ENCODE measurements at places on chromosomes 4 and X.

DNA sequence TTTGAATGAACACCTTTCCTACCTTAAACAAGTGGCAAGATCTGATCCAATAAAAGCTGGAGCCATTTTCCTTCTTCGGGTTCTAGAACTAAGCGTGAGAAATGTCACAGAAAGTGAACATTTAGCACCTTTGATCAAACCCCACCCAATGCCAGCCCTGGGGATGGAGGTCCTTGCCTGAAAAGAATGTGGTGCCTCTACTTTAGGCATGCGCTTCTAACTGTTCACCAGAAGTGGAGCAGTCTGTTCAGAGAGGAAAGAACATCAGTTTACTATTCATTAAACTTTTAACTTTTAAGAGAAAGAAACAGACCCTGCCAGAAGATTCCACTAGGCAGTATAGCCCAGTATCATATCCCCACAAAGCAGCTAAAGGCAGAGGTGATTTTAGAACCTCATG lies 75.9 kb downstream of the INTS12 start:
- DNase-seq = no peak

DNA sequence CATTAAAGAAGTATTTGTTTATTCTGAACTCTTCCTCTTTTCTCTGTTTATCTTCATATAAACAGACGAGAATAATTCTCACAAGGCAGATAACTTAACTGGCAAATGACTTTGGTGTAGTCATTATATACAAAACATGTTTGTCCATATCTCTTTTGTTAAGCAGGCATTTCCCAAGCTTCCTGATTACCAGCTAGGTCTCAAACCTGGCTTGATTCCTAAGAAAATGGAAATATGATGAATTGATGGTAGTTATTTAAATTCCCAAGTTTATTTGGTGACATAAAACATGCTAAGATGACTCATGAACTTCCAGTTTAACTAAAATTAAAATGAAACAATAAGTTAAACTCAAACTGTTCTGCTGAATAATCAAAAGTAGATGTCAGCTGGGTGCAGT lies 96.8 kb downstream of the ARSJ start:
- DNase-seq = no peak

DNA sequence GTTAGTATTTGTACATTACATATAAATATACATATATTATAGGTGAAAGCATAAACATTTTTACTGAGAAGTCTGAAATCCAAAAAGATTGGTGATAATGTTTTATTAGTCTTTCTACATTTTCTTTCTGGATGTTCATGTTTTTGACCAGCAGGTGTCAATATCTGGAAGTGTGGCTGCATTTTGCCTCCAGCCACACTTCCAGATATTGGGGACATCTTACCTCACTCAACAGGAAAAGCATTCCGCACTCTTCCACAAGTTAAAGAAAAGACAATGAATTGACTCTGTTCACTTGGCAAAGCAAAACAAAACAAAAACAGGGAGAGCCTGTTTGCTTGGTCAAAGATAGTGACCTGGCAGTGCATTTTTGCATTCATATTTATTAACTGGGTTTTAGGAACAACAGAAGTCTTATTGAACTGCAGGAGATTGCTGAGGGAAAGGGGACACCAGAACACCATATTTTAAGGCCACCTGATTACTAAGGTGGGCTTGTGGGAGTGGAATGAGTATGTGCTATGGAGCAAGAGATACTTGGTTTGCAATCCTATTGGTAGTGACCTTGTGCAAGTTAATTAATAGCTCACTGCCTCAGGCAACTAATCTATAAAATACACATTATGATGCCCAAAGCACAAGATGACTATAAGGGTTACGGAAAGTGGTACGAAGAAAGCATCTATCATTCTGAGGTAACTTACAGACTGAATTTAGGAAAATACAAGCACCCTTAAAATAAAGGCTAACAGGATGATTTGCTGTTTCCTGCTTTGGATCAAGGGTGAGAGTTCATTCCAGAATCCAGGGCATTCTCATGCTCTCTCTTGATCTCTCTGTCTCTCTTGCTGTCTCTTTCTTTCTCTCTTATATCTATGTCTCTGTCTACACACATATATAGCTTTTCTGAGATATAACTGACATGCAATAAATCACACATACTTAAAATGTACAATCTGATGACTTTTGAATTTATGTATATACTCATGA lies 389.9 kb upstream of the EMCN start:
- no peak for DNase-seq

DNA sequence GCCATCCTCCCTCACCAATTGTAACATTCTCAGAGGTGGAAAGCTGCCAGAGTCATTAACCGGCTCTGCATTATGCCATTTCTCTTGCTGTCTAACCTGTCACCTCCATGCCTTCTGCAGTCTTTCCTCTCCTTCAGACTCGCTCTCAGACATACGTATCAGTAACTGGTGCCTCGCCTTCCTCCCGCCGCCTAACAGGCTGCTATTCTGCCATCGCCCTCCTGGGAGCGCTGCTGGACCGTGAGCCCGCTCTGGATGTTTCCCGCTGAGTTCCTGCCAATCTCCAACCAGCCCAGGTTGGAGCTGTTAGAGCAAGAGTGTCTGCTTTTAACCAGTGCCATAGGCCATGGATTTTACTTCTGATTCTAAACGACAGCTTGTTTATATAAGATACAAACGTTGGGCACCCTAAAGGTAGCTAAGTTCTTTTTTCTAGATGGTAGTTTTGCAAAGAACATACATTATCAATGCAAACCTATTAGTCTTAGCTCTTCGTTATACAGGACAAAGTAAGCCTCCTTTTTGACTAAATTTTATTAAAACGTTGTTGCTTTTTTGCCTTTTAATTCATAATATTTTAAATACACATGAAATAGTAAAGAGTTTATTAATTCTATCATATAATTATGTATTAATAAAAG lies 59.5 kb upstream of the NEIL3 start:
- DNase-seq = peak; percentile 73

DNA sequence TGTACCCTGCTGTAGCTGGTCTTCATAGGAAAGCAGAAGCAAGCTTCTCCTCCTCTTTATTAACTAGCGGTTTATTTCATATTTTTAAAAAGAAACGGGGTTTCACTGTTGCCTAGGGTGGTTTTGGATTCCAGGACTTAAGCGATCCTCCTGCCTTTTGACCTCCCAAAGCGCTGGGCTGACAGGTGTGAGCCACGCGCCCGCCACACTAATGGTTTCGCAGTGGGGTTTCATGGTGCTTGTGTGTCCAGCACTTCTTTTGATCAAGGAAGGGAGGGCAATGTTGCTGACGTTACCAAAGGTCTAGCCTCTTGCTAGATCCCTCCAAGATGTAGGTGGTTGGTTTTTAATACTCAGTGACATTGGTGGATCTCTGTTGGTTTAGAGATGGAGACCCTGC lies 1.4 kb downstream of the MAEA start:
- no peak for DNase-seq

- peak; percentile 23 for DNase-seq
Measured at GRCh38 chrX:40281336-40282005, 183.7 kb upstream of the BCOR start.

- peak; percentile 58 for DNase-seq
Measured at GRCh38 chr4:155972098-155972497, 18.4 kb upstream of the CTSO start.

GRCh38 chr4:139568206-139568955 lies 12.4 kb upstream of the SETD7 start:
- DNase-seq = no peak

- DNase-seq = no peak
Measured at GRCh38 chr4:72817012-72817411, 248.0 kb upstream of the ADAMTS3 start.

DNA sequence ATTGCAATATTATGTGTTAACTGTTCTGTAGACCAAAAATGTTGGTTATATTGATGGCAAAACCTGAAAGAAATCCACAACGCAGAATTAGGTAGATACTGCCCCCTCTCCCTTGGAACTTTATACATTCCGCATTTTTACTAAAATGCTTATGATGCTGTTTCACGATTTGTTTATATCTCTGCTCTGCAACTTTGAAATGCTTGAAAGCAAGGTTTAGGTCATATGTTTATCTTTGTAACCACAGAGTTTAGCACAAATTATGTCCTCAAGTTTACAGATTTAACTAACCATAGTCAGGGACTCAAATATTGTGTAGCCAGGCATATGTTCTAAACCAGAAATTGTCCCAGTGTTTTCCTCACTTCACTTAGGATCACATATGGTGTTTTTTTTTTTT lies 66.1 kb upstream of the H2AZ1 start:
- DNase-seq = no peak

DNA sequence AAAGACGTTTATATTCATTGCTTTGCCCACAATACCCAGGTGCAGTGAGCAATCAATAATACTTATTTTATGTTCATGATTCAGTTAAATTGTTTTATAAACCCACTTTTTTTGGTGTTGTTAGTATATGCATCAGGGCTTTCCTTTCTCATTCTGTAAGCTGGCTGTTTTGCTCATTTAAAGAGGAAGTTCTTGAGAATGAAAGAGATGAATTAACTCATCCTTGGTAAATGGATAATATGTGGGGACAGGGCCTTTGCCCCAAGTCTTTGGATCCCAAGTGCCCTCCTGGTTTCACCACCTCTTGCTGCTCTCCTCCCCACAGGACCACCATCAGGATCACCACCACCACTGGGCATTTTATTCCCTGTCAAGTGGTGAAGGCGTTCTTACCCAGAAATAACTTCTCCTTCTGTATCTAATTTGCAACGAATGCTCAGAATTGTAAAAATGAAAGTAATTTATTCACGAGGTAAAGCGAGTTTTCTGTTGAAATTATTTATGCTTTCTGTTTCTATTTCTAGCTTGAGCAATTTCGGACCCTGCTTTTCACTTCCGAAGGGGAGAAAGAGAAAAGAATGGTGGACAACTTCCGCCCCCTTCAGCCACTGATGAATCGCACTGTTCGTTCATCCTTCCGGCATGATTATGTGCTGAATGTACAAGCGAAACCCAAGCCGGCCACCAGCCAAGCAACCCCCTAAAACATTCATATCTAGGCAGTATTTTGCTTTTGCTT lies 8.2 kb upstream of the ZRSR2 start:
- no peak for DNase-seq

- DNase-seq = peak; percentile 2
Measured at GRCh38 chrX:107628662-107629539, 591 bp downstream of the PRPS1 start.

DNA sequence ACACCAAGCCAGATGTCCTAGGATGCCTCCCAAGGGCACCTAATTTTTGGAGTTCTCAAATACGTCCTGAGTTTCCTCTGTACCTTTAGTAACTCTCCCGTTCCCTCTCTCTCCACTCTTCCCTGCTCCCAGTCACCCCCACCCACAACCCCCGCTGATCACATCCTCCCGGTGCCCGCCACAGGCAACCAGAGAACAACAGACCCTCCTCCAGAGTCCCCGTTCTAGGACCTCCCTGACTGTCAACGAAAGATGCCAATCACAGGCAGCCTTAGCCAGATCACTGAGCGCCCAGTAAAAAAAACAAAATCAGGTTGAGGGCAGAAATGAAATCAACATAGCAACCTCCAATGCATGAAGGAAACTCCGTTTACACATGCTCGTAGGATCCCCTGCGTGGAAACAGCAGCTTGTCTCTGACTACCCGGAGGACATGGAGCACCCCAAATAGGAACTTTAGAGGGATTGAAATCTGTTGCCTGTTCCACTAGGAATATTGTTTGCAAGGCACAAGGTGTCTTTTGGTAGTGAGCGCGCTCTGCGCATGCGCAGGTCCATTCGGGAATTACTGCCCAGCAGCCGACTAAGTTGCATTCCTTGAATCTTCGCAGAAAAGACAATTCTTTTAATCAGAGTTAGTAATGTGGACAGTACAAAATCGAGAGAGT lies at the start of gene GABRB1:
Gene GABRB1, plus strand, starts transcription at position 557 of the 668 bp plus-strand sequence.
- DNase-seq = no peak

GRCh38 chr4:13178621-13179020 lies 305.5 kb downstream of the RAB28 start:
- DNase-seq = no peak

DNA sequence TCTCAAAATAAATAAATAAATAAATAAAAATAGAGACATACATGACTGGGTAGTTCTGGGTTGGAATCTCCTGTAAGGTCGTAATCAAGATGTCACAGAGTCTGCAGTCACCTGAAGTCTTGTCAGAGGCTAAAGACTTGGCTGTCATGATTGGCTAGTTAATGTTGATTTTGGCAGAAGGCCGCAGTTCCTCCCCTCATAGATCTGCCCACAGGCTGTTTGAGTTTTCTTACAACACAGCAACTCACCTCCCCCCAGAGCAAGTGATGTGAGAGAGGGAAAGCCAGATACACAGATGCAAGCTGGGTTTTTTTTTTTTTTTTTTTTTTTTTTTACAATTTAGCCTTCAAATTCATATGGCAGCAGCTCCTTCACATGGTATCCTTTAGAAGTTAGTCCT lies 36.4 kb upstream of the BMPR1B start:
- DNase-seq = no peak

DNA sequence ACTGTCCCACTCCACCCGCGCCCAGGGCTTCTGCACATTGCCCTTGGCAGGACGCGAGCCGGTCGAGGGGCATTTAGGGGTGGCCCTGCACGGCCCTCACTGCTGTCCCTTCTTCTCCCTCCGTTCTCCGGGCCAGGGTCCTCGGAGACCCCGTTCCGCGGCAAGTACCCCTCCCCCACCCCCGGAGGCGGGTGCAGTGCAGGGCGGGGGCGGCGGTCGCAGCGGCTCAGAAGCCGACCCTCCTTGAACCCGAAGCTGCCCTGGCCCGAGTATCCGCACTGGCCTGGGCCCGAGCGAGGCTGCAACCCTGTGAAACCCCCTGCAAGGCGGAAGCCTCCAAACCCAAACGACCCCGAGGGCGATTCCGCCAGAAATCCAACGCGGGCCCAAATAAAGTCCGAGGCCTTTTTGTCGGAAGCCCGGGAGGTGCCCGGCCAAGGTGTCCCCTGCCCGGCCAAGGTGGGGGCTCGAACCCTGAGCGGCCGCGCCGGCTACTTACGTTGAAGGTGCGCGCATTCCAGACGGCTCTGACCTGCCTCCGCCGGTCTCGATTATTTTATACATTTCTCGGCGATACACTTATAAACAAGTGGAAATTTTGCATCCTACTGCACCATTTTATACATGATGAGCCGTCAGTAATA lies 53.1 kb upstream of the TMEM33 start:
- DNase-seq = no peak

- no peak for DNase-seq
Measured at GRCh38 chrX:89034679-89035078, 287.7 kb downstream of the CPXCR1 start.

GRCh38 chr4:13597604-13598003 lies 29.9 kb downstream of the BOD1L1 start:
- DNase-seq = no peak

- DNase-seq = no peak
Measured at GRCh38 chr4:113407409-113407808, 354.1 kb downstream of the CAMK2D start.

- no peak for DNase-seq
Measured at GRCh38 chr4:8497762-8498161, 57.2 kb downstream of the TRMT44 start.

GRCh38 chrX:24341795-24342194 lies 18.6 kb upstream of the SUPT20HL1 start:
- DNase-seq = no peak

GRCh38 chrX:153372949-153373348 lies 28.2 kb downstream of the PNMA6E start:
- no peak for DNase-seq

- DNase-seq = no peak
Measured at GRCh38 chrX:139186991-139187390, 343.5 kb upstream of the F9 start.

- DNase-seq = no peak
Measured at GRCh38 chr4:114217150-114217817, 237.8 kb upstream of the ARSJ start.

- no peak for DNase-seq
Measured at GRCh38 chrX:20989361-20989760, 384.9 kb upstream of the CNKSR2 start.
